NAMALWA (cell line): ENCODE measurements at places on chromosomes 16 and 17.

GRCh38 chr16:15041271-15042004 is 14.4 kb downstream of the NTAN1 start:
- DNase-seq = no peak

- no peak for DNase-seq
These were observed 87.2 kb upstream of the XYLT1 start for GRCh38 chr16:17557949-17558348.

- no peak for DNase-seq
These were observed 399.8 kb downstream of the SLC39A11 start for GRCh38 chr17:72692676-72693075.

DNA sequence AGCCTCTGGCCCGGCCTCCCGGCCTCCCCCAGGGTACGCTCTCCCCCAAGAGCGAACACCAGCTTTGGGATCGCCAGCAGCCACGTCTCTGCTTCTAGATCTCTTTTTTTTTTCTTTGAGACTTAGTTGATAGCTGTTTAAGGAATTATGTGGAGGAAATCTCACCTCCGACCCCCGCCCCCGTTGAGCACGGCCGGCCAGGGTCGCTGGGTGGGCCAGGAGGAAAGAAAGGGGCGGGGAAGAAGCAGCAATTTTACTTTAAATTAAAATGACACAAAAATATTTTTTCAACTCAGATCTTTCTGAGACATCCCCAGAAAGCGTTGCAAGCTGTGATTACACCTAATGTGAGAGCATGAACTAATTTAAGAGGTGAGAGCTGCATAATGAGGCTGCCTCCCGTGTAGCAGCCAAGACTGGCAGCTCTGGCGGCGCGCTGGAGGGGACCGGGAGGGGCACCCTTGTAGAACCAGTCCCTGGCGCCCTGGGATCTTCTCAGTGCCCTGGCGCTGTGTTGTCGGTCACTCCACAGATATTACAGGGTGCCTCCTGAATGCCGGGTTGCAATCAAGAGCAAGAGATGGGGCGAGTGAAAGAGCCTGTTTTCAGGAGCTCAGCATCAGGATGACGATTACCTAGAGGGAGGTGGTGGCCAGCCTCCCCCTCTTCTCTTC is 1.9 kb upstream of the CBLN1 start:
- DNase-seq = no peak

GRCh38 chr17:66964930-66965800 is 658 bp downstream of the CACNG4 start:
- DNase-seq = no peak

- no peak for DNase-seq
These were observed 8.9 kb downstream of the ZNF213 start for GRCh38 chr16:3143598-3144320.

GRCh38 chr16:4264546-4264945 is 8.3 kb downstream of the TFAP4 start:
- no peak for DNase-seq

GRCh38 chr17:68277807-68278206 is 13.1 kb downstream of the SLC16A6 start:
- no peak for DNase-seq

DNA sequence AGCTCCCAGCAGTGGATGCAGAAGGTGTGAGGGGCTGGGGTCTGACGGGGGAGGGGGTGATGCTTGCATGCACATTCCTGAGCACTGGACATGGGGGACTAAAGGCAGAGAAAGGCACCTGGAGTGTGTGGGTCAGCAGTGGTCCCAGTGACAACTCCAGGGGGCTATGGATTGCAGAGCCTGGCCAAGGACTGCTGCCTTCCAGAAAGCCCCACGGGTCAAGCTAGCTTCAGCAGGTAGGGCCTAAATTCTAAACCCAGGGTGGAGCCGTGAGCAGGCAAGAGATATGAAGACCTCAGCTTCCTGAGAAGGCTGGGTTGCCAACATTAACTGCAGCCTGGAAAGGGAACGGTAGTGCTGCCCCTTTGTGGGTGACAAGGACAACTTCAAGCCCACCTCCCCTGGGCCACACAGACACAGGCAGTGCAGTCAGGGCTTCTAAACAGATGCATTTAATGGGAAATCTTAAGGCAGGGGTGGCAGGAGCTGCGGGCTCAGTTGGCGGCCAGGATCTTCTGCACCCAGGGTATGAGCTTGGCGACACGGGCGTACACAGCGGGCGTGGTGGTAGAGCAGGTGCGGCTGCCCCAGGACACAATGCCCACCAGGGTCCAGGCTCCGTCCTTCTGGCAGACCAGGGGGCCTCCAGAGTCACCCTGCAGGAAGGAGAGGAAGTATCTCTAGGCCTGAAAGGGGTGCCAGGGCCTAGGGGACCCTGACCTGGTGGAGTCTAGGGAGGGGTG is 3.1 kb downstream of the CTRB2 start:
- no peak for DNase-seq

- no peak for DNase-seq
These were observed 7.3 kb upstream of the MAPK8IP3 start for GRCh38 chr16:1698680-1699079.

GRCh38 chr17:19937522-19937921 is 40.1 kb downstream of the AKAP10 start:
- no peak for DNase-seq

GRCh38 chr17:56185491-56186221 is 32.4 kb downstream of the ANKFN1 start:
- DNase-seq = no peak

GRCh38 chr17:64264891-64265290 is 1.8 kb upstream of the TEX2 start:
- DNase-seq = no peak

DNA sequence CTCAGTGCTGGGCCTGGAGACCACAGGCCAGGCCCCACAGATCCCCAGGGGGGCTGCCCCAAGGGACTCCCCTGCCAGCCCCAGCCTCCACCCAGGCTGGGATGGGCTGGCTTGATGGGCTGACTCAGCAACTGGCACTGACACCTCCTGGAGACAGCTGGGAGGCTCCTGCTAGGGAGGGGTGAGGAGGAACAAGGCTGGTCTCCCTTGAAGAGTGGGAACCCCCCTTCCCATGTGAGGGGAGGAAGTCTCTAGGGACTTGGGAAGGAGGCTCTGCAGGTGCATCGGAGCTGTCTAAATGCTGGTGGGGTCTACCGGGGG is 10.4 kb downstream of the NHERF1 start:
- DNase-seq = no peak

GRCh38 chr17:80101946-80102663 is 724 bp downstream of the GAA start:
- peak; percentile 41 for DNase-seq
